B cell (primary cell): ENCODE measurements at places on chromosomes 12 and 14. TPM values are rescaled to one million over a fixed set of nuclear protein-coding genes. Genes with fewer than 3 reads are reported as not detected.
A peak's percentile ranks its signal among the peaks of the same experiment; 100 is the strongest.

GRCh38 chr14:42802346-42802745 lies 1195.7 kb downstream of the LRFN5 start:
- H3K4me3 ChIP-seq, result no peak overlapping the region
- H3K27ac ChIP-seq, result no peak overlapping the region
- no peaks in the 10 kb centered on the region for H3K4me1 ChIP-seq
- H3K27me3 ChIP-seq, result no peaks in the 10 kb centered on the region
- H3K36me3 ChIP-seq, result no peaks in the 10 kb centered on the region
- no peak for DNase-seq

DNA sequence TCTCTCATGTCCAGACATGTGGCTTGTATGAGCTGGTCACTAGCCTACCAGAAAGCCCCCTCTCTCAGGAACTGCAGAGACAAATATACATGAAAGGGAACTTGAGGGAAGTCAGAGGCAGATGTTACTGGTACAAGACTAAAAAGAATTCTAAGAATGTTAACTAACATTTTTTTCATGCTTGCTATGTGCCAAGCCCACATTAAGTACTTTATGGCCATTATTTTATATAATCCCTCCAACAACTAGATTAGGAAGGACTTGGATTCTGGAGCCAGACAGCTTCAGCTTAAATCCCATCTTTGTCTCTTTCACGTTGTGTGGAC lies 24.6 kb downstream of the TTC9 start:
- no peaks in the 10 kb centered on the region for H3K27me3 ChIP-seq
- peak overlapping the region; percentile 79 for H3K27ac ChIP-seq
- H3K4me1 ChIP-seq, result peaks cover 94% of the 10 kb centered on the region
- peak overlapping the region; percentile 28 for H3K4me3 ChIP-seq

- no peaks in the 10 kb centered on the region for H3K27me3 ChIP-seq
- no peak overlapping the region for H3K27ac ChIP-seq
- no peaks in the 10 kb centered on the region for H3K36me3 ChIP-seq
- H3K4me1 ChIP-seq, result no peaks in the 10 kb centered on the region
- no peak overlapping the region for H3K4me3 ChIP-seq
Measured at GRCh38 chr14:96614481-96614881, 112.3 kb downstream of the PAPOLA start.

Gene MGAT4C
- not detected in 2 replicates for total RNA-seq

Gene SLC25A47
- not detected in 2 replicates for total RNA-seq

Gene DTX3
- total RNA-seq, result 3.5 and 4.0 TPM in 2 replicates
